ENCODE measurements at places on chromosomes 5 and 9.

GRCh38 chr5:55327281-55327680 is 19.5 kb downstream of the MTREX start:
- DNase-seq, result no peak

DNA sequence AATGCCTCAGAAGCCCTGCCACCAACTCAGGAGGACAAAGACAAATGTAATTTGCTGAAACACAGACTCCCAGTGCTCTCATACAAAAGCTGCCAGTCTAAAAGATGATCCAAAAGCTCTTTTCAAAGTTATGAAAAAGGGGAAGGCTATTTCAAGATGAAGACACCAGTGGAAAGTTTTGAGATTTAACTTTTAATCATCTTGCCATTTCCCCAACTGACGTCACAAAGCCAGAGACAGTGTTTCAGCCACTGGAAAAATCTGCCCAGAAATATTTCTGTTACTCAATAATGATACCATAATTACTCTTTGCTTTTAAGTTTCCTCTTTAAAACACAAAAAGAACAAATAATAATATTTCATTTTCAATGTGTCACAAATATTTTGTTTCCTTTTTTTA is 20.9 kb downstream of the ENG start:
- no peak for DNase-seq

DNA sequence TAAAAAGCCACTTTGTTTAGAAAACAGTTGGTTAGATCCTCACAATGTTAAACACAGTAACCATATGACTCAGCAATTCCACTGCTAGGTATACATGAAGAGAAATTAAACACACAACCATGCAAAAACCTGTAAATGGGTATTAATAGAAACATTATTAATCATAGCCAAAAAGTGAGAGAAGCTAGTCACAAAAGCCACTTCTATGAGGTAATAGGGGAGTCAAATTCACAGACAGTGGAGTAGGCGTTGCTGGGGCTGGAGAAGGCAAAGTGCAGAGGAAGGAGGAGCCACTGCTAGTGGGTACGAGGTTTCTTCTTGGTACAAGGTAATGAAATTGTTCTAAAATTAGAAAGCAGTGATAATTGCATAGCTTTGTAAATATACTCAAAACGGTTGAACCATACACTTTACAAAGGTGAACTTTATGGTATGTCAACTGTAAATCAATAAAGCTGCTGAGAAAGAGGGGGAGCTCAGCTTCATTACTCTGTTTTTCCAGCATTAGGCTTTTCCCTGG is 364.4 kb downstream of the GADD45G start:
- DNase-seq, result peak; percentile 9

DNA sequence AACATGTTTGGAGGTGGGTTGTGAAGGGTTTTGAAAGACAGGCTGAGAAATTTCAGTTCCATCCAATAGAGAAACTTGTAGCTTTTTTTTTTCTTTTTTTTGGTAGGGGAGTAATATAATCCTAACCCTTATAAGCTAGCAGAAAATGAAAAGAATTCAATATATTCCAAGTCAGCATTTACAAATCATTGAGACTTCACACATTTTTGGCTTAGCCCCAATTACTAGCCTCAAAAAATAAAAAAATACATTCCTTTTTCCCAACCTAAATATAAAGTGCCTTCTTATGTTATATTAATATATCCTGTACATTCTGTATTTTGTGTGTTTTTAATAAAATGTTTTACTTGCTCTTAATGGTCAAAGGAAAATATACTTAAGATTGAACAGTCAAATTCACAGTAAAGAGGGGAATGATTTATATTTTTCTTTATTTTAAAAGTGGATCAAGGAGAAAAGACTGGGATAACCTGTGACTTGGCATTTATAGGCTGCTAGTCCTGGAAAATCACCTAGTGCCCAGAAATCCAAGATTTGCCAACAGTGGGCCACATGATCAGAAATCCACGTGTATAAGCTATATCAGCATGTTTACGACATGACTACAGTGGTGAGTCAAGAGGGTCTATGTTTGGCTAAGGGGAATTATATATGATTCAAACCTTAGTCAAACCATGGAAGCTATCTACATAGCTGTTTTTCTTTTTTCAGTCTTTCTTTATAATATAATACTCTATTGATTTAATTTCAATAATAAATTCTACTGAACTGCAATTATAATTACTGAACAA is 14.5 kb downstream of the HACD4 start:
- no peak for DNase-seq

DNA sequence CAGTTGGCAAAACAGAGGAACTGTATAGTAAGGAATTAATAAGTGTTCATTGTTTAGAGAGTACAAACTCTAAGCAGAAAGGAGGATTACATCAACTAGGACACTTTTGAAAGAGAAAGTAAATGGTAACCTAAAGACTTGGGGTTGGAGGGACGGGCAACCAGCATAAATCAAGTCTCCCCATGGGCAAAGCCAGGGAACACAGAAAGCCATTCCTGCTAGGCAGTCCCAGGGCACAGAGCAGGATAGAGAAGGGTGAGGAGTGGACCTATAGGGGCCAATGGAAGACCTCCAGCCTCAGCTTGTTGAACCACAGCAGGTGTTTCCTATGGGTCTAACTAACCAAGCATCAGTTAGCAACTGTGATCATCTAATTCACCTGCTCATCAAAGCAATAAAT is 9.2 kb upstream of the ERAP1 start:
- DNase-seq, result no peak

GRCh38 chr5:106489004-106489403 is 1181.7 kb downstream of the EFNA5 start:
- DNase-seq, result no peak

DNA sequence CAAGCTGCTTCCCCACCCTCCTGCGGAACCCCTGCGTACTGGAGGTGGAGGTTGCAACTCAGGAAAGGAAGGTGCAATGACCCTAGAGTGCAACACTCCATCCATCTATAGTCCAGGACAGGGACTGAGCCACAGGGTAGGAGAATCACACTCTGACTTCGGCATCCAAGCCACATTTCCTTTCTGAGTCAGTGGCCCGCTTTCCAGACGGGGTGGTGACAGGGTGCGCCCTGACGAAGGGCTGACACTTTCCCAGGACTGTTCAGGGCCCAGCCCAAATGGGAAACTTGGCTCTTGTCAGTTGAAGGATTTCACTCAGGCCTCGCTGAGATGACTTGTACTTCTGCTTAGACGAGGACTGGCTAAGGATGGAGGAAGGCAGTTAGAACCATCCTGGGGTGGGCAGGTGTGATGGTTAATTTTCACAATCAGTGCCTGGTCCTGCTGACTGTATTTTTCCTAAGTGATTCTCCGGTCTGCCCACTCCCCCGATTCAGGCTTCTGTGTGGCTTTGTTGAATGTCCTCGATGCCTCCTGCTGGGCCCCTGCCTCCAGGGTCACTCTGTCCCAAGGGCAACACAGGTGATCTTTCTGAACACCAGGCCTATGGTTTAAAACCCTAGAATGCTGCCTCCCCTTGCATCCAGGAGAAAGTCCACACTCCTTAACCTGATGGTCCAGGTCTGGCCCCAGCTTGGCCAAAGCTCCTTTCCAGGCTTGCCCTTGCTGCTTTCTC is 228.1 kb downstream of the FSTL4 start:
- no peak for DNase-seq

DNA sequence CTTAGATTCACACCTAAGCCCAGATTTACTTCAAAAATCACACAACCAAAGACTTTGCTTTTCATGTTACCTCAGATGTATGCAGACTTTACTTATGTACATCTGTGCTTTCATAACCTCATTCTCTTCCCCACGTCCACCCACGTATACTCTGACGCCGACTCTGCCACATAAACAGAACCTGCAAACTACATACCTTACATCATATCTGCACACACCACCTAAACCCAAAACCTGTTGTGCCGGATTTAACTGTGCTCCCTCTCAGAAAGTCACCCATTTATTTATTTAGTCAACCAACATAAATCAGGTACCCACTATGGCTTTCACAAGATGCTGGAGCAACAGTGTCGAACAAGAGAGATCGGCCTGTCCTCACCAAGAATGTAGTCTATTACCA is 1.0 kb upstream of the DPYSL3 start:
- no peak for DNase-seq

DNA sequence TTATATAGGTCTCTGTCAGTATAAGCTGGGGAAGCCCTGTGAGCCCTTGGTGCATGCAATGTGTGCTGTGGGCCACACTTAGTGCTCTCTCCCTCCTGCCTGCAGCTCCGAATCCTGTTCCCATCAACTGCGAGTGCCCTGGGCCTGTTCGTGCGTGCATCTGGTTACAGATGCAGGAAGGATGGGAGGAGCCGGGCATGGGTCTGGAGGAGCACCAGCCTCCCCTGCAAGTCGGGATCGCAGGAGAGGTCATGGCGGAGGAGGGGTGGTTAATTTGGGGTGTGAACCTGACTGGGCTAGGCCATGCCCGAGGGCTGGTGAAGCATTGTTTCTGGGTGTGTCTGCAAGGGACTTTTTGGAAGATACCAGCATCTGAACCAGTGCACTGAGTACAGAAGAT is 274.6 kb upstream of the IRX4 start:
- no peak for DNase-seq

GRCh38 chr5:74603376-74603775 is 37.2 kb downstream of the ENC1 start:
- no peak for DNase-seq

DNA sequence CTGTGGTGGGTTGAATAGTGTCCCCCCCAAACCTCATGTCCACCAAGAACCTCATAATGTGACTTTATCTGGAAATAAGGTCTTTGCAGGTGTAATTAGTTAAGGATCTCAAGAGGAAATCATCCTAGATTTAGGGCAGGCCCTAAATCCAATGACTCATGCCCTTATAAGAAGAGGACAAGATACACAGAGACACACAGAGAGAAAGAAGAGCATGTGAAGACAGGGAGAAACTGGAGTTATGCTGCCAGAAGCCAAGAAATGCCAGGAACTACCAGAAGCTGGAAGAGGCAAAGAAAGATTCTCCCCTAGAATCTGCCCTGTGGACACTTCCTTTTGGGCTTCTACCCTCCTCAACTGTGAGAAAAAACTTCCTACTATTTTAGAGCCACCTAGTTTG is 8.8 kb downstream of the FAM13B start:
- no peak for DNase-seq

DNA sequence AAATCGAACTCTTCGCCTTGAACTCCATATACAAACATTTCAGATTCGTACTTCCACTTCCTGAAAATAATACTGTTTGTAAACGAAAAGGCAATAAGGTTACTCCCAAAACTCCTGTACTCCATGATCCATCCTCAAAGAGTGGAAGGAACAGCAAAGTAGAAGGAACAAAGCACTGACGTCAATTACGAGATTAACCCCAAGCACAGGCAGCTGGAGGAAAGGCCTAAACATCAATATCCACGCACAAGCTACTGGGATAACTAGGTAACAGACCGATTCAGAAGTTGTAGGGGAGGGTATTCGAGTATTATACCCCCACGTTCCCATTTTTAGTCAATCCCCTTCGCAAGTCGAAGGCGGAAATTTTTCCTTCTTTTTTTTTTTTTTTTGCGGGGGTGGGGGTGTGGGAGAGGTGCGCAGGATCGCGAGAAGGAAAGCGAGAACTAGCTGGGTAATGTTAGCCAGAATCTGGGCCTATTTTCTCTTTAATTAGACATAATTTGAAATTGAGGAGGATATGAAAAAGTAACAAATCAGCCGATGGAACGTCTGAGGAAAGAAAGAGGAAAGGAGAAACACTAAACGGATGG is 909 bp downstream of the AFF4 start:
- DNase-seq, result peak; percentile 34

- no peak for DNase-seq
These were observed 34.2 kb upstream of the SMU1 start for GRCh38 chr9:33110686-33111085.

GRCh38 chr5:168881427-168882149 is 302.4 kb upstream of the PANK3 start:
- DNase-seq, result no peak

DNA sequence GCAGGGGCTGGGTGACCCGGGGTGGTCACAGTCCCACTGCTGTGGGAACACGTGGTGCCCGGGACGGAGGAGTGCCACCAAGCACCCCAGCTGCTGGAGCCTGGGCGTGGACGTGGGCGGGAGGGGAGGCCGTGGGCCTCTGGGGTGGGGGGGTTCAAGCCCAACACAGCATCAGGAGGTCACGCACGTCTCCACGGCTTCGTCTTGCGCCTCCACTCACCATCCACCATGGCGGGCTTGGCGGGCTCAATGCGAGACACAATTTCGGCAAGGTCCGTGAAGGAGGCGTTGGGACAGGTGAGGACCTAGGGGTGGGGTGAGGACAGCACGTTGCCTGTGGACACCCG is 2.2 kb upstream of the NSMF start:
- DNase-seq, result no peak

DNA sequence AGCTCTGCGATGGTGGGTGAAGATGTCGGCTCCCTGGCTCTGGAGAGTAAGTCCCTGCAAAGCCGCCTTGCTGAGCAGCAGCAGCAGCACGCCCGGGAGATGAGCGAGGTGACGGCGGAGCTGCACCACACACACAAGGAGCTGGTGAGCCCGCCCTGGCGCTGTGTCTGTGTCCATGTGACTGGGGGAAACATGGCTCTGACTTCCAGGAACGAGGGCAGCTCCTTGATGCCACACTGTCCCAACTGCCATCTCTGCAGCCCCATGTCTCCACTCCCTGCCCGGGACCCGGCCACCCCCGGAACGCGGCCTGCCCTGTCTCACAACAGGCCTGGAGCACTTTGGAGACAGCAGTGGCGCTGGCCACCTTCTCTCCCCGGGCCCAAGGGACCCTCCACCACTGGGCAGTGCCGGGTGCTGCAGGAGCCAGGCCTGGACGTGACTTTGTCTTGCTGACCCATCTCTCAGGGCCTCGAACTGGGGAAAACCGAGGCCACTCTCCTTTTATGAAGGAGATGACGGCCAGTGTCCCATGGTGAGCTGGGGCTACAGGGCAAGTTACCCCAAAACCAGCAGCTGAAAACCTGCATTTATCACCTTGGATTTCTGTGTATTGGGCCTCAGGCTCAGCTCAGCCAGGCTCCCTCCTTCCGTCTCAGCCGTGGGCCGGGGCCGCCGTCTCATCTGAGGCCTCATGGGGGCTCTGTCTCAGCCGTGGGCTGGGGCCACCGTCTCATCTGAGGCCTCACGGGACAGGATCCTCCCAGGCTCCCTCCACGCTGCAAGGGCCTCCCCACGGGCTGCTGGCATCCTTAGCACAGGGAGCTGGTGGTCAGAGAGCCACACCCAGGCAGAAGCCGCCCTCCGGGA is 28.6 kb downstream of the CEP72 start:
- no peak for DNase-seq

DNA sequence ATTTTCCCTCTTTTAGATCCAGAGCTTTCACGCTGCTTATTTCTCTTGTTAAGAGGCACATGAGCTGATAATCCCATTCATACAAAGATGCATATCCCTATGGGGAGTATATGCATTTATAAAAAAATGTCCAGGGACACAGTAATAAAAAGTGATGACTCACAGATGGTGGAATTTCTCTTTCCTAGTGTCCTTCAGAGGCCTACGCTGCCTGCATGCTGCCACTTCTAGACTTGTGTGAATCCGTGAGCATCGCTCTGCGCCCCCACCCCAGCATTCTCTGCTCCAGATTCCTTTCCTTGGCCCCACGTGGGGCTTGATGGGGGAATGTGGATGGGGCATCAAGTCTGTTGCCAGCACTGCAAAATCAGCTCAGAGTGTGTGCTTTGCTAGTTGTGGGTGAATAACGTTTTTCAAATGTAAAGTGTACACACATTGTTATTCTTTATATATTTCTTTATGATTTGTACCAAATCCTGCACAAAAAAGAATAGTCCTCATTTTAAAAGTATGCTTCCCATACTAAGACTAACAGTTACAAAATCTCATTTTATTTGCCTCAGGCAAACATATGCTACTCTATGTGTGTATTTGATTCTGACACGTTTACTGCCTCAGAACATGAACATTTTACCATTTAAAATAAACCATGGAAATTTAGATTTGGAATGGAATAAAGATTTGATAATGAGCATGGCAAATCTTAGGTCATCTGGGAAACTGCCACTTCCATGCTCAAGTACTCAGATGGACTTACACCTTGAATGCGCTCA is 22.4 kb upstream of the RASGRF2 start:
- DNase-seq, result no peak

All from HepG2 (cell line).